ENCODE measurements at places on chromosomes 12 and 14. TPM values are rescaled to one million over a fixed set of nuclear protein-coding genes. Genes with fewer than 3 reads are reported as not detected.
A peak's percentile ranks its signal among the peaks of the same experiment; 100 is the strongest.

DNA sequence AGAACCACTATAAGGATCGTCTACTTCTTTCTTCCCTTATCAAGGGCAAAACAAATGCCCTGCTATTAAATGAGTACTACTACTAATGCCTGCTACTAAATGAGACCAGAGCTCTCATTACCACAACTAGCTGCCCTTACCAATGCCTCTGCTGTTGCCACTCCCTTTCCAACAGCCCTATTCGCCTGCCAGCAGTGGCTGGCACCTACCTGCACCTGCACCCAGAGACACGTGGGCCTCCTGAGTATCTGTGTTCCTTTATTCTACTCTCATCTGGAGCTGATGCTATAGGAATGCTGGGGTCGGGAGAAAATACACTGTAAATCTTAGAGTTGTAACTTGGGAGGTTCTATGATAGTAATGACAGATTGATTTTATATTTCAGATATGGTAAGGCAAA, 174.7 kb downstream of the SLC2A13 start:
- H3K27me3 ChIP-seq, result no peaks in the 10 kb centered on the region
- H3K4me1 ChIP-seq, result no peaks in the 10 kb centered on the region
- H3K4me3 ChIP-seq, result no peak overlapping the region
- no peak overlapping the region for H3K27ac ChIP-seq

DNA sequence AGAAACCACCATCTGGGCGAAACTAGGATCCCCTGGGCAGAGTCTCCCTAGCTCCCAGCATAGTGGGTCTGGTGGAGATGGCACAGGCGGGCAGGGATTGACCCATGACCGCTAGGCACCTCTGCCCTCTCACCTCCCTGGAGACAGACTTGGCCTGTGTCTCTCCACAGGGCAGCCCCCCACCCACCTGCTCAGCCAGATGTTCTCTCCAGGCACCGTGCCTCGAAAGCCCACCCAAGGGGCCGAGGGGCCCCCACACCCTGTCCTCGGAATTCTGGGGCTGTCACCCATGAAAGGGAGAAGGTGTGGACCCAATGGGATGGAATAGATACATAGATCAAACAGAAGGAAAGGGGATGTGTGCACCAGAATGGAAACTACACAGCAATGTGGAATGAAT, 229.1 kb upstream of the RTL1 start:
- no peak overlapping the region for H3K27ac ChIP-seq
- no peak for DNase-seq
- H3K4me3 ChIP-seq, result no peak overlapping the region
- H3K36me3 ChIP-seq, result no peaks in the 10 kb centered on the region
- peaks cover 75% of the 10 kb centered on the region for H3K27me3 ChIP-seq

- H3K36me3 ChIP-seq, result peaks cover 41% of the 10 kb centered on the region
- no peak overlapping the region for H3K4me3 ChIP-seq
- peak overlapping the region; percentile 64 for H3K27ac ChIP-seq
- no peaks in the 10 kb centered on the region for H3K27me3 ChIP-seq
- DNase-seq, result no peak
Measured at GRCh38 chr14:39303115-39303514, 69.4 kb downstream of the MIA2 start.

- peaks cover 20% of the 10 kb centered on the region for H3K27me3 ChIP-seq
- peaks cover 28% of the 10 kb centered on the region for H3K4me1 ChIP-seq
- no peaks in the 10 kb centered on the region for H3K36me3 ChIP-seq
- DNase-seq, result no peak
- H3K4me3 ChIP-seq, result no peak overlapping the region
Measured at GRCh38 chr12:7966563-7966962, 30.6 kb upstream of the SLC2A3 start.

The PTPRO gene
- total RNA-seq, result 0.82 TPM

DNA sequence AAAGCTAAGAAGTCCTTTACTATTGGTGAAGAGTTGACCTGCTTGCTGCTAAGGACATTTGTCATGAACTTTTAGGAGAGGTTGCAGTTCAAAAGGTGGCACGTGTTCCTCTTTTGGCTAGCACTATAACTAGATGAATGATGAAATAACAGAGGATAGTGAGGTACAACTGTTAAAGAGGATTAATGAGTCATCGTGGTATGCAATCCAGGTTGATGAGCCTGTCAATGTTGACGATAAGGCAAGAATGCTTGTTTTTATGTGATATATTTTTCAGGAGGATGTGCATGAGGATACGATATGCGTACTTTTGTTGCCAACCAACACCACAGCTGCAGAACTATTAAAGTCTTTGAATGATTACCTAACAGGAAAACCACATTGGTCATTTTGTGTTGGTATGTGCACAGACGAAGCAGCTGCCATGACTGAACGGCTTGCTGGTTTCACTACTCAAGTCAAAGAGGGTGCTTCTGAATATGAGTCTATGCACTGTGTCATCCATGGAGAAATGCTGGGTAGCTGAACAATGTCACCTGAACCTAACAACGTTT, 10.6 kb downstream of the CEP128 start:
- no peak for DNase-seq
- peaks cover 7% of the 10 kb centered on the region for H3K4me1 ChIP-seq
- H3K27me3 ChIP-seq, result no peaks in the 10 kb centered on the region
- H3K4me3 ChIP-seq, result no peak overlapping the region

The FBLN5 gene
- 62.5 TPM for total RNA-seq

DNA sequence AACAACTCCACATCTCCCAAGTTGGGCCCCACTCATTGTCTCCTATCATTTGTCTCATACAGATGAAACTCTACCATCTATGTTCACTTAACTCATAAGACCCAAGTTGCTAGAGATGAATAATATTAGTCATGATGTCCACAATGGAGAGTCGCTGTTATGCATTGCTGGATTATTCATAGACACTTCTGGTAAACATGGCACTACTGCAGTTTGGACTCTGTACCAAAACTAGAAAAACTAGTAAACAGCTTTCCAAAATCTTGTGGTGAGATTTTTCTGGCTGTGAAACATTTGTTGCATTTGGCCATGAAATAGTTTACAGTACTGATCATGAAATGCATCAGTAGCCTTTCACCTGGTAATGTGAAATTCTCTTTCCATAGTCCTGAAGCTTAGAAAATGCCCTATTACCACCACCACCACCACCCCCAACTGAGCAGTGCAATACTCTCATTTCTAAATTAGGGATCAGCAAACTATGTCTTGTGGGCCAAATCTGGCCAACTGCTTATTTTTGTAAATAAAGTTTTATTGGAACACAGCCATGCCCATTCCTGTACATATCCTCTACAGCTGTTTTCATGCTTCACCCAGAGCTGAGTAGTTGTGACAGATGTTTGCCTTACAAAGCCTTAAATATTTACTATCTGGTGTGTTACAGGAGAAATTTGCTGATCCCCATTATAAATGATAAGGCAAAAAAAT, 236.5 kb downstream of the DPF3 start:
- no peak overlapping the region for H3K27ac ChIP-seq
- peaks cover 3% of the 10 kb centered on the region for H3K4me1 ChIP-seq
- H3K27me3 ChIP-seq, result no peaks in the 10 kb centered on the region

DNA sequence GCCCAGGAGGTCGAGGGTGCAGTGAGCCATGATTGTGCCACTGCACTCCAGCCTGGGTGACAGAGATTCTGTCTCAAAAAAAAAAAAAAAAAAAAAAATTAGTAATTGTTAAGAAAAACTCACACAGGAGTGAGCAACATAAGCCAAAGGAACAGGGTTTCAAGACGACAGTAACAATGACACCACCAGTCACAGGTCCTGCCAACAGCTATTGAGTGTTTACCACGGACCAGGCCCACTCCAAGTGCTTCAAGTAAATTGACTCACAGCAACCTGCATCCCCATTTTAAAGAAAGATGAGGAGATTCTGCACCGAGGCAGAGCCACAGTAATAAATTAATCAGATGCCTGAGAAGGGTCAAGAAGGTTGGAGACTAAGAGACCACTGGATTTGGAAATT, 194.5 kb downstream of the DPF3 start:
- no peaks in the 10 kb centered on the region for H3K27me3 ChIP-seq
- no peaks in the 10 kb centered on the region for H3K36me3 ChIP-seq
- no peak overlapping the region for H3K4me3 ChIP-seq
- H3K27ac ChIP-seq, result peak overlapping the region; percentile 20

GRCh38 chr14:31159682-31160296, 47.8 kb downstream of the HECTD1 start:
- H3K4me1 ChIP-seq, result peaks cover 3% of the 10 kb centered on the region
- DNase-seq, result no peak
- H3K27me3 ChIP-seq, result no peaks in the 10 kb centered on the region
- H3K27ac ChIP-seq, result no peak overlapping the region
- H3K36me3 ChIP-seq, result peaks cover 81% of the 10 kb centered on the region
